Esophagus squamous epithelium (tissue), 5 donors: ENCODE measurements at places on chromosomes 7 and 10.

- no peak for DNase-seq
Measured at GRCh38 chr10:70324951-70325781, 41.4 kb upstream of the NPFFR1 start.

GRCh38 chr10:125283191-125283835, 123.0 kb upstream of the CTBP2 start:
- no peak for DNase-seq

GRCh38 chr7:6705959-6706665, 635 bp downstream of the ZNF12 start:
- no peak for DNase-seq

GRCh38 chr10:77264107-77264506, 373.5 kb downstream of the KCNMA1 start:
- no peak for DNase-seq

DNA sequence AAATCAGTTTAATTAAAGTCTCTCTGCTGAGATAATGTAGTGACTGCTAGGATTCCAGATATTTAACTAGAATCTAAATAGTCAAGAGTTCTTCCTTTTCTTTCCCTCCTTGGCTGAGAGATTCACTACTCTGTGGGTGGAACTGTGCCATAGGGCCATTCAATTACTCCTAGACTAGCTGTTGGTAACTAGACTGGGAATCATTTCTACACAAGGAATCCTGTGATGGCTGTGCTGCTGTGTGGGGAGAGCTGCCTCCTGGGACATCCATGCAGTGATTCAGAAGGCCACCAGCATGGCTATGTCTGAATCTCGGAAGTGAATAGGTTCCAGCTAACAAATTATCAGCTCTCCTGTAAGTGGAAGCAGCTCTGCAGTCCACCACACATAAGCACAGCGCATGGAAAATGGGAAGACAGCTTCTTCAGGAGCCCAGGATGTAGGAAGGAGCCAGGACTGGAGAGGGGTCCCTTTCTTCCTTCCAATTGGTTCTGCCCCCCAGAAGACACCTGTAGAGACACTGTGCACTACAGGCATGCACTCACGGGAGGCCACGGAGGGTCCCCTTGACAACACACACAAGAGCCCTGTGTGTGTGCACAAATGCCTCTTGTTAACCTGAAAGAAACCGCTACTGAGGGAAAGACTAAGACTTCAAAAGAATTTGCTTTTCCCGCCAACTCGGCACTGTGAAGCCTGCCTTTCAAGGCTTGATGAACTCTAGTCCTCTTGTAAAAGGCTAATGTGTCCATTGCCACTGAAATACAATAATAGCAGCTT, 66.5 kb downstream of the SCRN1 start:
- DNase-seq: no peak

GRCh38 chr7:150849204-150849775, 3.0 kb upstream of the AOC1 start:
- no peak for DNase-seq

GRCh38 chr10:78931321-78932053, 137.3 kb upstream of the ZMIZ1 start:
- DNase-seq: no peak

GRCh38 chr7:115047958-115048720, 126.2 kb downstream of the MDFIC start:
- no peak for DNase-seq

DNA sequence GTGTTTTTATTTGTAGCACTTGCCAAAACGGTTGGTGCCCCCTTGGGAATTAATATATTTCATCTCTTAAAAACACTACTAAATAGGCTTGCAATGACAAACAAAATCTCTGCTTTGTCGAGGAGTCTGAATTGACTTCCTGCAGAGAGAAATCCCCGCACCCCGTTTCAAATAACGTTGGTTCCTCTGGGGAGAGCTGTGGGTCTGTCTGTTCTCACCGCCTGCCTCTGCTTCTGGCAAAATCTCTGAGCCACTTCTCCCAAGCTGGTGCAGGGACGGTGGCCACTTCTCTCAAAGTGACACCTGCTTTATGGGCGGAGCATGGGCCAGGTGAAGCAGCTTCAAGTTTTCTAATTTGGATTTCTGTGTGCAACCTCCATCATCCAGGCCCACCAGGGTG, 186.3 kb upstream of the ADARB2 start:
- no peak for DNase-seq

- no peak for DNase-seq
Measured at GRCh38 chr7:93985101-93985500, 19.1 kb downstream of the BET1 start.

DNA sequence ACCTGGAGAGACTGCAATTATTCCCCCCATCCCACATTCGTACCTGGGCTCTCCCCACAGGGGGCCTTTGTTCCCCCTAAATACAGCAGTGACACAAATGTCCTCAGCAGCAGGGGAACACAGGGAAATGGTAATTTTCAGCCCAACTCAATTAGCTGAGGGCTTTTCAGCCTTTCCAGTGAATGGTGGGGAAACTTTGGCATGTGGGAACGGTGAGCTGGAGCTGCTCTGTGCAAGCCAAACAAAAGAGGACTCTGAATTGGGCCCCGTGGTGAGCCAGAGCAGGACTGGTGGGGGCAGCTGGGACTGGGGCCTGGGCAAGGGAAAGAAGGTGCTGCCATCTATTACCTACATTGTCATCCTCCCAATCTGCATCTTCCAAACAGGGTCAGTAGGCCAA, 51.0 kb downstream of the FBXW4 start:
- no peak for DNase-seq

GRCh38 chr7:148979827-148980226, 48.5 kb downstream of the PDIA4 start:
- DNase-seq: no peak

DNA sequence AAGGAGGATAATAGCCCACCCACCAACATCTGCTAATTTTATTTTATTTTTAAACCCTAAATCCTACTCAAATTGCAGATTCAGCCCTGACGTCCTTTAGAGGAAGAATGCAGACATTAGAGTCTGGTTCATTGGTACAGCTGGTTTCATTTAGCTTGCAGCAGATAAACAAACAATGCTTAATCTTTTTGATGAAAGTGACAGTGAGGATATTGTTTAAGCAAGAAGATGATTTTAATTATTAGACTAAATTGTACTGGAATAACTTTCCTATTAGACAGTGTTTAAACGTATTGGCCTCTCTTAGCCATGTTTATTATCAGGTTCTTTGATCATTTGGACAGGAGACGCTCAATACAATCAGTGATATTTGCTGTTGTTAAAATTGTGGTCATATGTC, 164.8 kb downstream of the CDK14 start:
- DNase-seq: no peak

- DNase-seq: no peak
Measured at GRCh38 chr7:101308245-101309085, 13.1 kb downstream of the IFT22 start.

GRCh38 chr10:21638681-21639080, 104.6 kb downstream of the MLLT10 start:
- no peak for DNase-seq

- DNase-seq: no peak
Measured at GRCh38 chr10:120606051-120606764, 149.2 kb downstream of the PLPP4 start.

DNA sequence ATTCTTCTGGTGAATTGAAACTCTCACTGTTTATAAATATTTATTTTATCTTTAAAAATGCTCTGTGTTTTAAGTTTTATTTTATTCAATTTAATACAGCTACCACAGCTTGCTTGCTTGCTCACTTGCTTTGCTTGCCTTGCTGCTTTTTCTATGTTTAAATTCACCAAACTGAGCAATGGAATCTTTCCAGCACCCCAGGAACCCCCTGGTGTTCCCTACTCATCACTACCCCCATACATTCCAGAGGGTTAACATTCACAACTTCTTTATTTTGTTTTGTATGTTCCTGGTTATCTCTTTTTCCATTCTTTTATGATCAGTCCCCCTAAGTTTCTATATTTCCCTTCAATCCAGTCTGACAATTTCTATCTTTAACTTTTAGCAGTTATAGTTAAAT, 166.5 kb upstream of the COL1A2 start:
- no peak for DNase-seq

DNA sequence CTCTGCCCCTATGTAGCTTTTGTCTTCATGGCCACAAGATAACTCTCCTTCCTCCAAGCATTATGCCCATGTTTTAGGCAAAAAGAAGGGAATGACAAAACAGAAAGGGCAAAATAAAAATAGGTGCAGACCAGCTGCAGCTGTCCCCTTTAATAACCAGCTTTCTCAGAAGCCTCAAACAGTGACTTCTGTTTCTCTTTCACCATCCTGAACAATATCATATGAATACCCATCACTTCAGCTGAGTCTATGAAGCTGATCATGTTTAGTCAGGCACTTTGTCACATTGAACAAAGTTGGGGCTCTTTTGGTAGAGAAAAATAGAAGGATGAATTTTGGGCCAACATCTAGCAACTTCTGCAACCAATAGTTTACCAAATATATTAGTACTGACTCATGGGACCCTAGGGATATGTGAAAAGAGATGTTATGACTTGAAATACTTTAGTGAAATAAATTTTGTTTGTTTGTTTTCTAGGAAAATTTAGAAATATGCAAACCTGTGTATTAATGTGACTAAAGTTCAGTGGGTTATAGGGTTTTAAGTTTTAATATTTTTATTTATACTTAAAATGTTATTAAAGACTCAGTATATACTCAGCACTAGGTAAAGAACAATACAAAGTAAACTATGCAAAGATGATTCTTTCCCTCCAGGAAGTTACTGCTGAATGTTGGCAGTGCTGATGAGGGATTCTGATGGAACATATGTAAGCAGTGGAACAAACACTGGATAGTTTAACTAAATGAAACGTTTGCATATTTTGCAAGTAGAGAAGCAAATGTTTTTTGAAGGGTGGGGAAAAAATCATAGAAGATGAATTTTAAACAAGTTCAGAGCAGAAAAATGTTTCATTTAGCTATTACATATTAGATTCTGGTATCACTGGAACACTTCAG, 133.7 kb downstream of the FOXP2 start:
- no peak for DNase-seq

GRCh38 chr7:831596-832166, 595 bp upstream of the SUN1 start:
- no peak for DNase-seq

- no peak for DNase-seq
Measured at GRCh38 chr10:3761021-3761686, 23.9 kb downstream of the KLF6 start.

DNA sequence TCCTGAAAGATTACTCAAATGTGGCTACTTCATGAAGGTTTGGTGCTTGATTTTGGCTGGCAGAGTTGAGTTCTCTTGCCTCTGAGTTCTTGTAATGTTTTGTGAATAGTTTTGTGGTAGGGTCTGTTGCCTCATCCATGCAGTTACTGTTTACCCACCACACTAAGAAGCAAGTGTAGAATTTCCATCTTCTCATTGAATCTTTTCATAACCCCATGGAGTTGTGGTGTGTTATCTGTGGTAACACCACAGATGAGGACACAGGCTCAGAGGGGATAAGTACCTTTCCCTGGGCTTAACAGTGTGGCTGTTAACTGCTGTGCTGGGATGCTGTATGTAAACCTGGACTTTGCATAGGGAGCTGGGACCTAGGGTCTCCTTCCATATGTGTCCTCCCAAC, 186.3 kb downstream of the CAMK1D start:
- no peak for DNase-seq

- DNase-seq: no peak
Measured at GRCh38 chr10:6574664-6575176, 5.4 kb downstream of the PRKCQ start.

DNA sequence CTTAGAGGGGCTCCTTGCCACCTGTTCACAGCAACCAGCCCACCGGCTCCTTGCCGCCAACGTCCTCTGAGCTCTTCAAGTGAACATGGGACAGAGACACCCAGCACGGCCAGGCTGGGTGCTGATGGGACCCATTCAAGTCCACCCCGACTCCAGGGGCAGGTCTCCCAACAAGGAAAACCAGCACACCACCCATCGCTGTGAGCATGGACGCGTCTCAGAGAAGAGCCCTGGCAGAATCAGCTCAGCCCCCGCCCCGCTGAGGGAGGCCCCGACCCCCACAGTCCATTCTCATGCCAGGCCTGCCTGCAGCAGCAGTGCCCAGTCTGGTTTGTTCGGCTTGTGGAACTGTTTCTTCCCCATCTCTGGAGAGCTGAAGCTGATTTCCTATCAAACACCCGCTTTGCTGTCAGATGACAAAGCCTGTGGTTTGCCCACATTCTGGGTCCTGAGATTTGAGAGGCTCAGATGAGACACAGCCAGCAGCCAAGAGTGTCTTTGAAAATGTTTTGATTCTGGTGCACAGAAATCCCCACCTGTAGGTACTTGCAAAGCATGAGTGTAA, 216.6 kb downstream of the ZMYND11 start:
- DNase-seq: no peak

GRCh38 chr7:142800088-142800487, 29.3 kb downstream of the PRSS2 start:
- DNase-seq: no peak

GRCh38 chr10:60903096-60903495, 40.9 kb downstream of the RHOBTB1 start:
- no peak for DNase-seq

GRCh38 chr10:85612378-85612775, 754.2 kb downstream of the GRID1 start:
- no peak for DNase-seq

DNA sequence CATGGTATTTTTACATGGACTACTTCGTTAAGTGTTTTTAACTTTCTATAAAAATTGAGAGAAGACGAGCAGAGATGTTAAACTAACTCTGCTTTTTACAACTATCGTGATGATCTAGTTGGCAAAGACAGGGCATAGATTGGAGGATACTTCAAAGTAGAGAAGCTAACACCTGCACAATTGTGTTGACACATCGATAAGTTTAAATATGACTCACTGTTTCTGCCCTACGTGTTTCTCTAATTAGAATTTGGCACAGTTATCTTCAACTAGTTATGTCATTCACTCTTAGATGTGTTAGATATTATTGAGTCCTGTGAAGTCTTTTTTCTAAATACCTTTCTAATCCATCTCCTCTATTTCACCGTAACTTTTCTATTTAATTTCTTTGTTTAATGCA, 68.5 kb upstream of the FERD3L start:
- DNase-seq: no peak

DNA sequence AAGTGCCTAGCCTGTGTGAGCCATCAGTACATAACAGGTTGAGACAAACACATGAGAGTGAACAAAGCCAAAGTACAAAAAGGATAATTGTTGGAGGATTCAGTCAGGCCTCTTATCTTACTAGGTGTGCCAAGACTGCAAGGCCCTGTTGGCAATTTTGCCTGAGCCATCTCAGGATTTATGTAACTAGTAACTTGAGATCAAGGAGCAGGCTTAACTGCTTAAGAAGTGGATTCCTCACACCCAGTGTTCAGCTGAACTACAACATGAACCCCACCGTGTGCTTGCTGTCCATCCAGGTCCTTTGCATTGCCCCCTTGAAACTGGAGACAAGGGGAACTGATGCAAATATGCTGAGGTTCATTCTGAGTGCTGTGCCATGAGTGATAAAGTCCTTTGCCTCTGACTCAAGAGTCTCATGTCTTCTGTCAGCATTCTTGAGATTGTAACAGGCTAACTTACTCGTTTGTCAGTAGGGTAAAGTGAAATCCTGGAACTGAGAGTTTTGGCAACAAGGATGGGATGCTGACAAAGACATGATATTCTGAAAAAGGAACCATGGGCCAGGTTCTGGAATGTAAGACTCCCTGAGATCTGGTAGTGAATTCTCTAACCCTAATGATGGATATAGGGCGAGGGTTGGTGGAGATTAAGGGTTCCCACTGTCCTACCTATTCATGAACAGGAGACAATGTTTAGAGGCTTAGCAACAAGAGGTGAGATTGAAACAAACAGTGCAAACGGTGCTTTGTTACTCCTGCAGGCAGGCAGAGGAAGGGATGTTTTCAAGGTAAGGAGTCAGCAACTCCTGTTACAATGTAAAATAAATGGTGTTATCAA, 44.1 kb upstream of the GATAD1 start:
- no peak for DNase-seq
